Glomerular endothelial cell (primary cell): ENCODE measurements at places on chromosomes 5 and 9.

- no peak for DNase-seq
These were observed 76.6 kb upstream of the DAB2 start for GRCh38 chr5:39501397-39501796.

- no peak for DNase-seq
These were observed 36.9 kb upstream of the EXOC3 start for GRCh38 chr5:406041-406440.

DNA sequence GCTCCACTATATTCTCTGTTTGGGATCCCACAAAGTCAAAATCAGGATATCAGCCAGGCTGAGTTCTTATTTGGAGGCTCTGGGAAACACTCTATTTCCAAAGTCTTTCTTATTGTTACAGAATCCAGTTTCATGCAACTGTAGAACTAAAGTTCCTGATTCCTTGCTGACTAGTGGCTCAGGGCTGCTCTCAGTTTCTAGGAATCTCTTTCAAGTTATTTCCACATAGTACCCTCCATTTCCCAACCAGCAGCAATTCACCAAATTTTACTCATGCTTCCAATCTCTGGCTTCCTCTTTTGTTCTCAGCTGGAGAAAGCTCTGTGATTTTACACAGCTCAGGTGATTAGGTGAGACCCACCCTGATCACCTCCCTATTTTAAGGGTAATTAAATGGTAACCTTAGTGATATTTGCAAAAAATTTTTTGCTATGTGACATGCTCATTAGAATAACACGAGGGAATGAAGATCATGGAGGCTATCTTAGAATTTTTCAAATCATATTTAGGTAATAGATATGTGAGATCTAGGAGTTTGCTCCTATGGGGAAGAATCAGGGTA is 794.9 kb upstream of the ARRDC3 start:
- no peak for DNase-seq

GRCh38 chr5:68286612-68286912 is 71.0 kb downstream of the PIK3R1 start:
- DNase-seq: no peak

DNA sequence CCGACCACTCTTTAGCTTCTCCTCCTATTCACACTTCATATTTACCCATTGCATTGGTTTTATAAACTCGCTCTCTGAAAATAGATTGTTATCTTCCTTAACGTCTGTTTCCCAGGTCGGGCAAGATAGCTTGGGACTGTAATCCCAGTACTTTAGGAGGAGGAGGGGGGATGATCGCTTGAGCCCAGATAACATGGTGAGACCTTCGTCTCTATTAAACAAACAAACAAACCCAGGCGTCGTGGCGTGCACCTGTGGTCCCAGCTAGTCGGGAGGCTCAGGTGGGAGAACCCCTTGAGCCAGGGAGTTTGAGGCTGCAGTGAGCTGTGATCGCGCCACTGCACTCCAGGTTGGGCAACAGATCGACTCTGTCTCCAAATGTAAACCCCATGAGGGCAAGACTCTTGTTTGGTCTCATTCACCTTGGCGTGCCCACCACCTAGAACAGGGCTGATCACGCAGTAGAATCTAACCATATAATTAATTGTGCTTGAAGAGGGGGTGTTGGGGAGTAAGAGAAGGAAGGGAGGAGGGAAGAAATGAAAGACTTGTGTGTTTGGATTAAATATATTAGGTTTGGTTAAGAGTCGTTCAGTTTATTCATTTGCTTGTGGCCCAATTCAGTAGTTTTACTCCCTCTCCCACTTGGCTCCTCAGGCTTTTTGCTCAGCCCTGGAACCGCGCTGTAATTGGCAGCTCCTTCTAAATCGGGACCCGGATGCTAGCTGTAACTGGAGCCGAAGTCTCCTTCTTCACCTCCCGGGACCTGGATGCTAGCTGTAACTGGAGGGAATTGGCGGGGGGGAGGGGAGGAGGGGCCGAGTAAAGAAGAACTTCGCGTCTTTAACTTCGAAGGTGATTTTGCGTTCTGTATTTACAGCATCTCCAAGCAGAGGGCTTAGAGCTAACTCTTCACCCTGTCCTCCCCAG is 24.9 kb downstream of the CDKN2A start:
- no peak for DNase-seq
